Activated T-helper 1 cell treated with Interleukin-2 at 50 U/mL for 16 hours (primary cell): ENCODE measurements at places on chromosomes 2 and 18.

GRCh38 chr18:70216788-70217187 is 11.3 kb upstream of the RTTN start:
- DNase-seq, result no peak

- DNase-seq, result no peak
These were observed 375.8 kb downstream of the GALNT13 start for GRCh38 chr2:154247503-154247902.

- DNase-seq, result no peak
These were observed 15.2 kb downstream of the GALNT3 start for GRCh38 chr2:165778653-165779451.

GRCh38 chr2:144567745-144568144 is 47.8 kb upstream of the ZEB2 start:
- no peak for DNase-seq

DNA sequence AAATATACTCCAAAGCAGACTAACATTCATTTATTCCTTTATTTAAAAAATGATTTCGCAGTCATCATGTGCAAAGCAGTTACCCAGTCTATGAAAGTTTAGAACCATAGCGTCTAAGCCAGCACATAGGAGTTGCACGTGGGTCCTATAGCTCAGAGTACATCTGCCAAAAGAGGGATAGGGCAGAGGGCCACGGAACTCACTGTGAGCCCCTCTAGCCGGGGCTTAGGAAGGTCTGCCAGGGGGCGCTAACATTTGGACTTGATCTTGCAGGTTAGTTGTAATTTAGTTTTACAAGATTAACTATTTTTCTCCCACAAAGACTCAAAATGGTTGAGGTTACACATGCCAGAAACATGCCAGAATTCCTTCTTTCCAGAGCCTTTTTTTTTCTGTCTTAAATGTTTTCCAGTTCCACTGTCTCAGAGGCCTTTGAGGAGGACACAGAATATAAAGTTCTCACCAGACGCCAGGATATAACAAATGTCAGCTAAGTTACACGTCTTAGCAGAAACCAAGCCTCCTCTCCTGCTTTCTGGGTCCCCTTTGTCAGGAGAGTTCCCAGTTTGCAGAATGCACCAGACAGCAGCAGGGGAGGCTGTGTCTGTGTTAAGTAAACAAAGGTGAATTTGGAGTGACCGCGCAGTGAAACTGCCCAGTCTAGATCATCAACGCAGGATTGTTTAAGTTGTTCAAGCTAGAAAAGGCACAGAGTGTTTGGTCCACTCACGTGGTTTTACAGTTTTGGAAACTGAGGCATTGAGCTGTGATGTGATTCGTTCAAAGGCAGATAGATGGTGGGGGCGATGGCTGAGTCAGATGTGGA is 292.0 kb downstream of the PRKCE start:
- DNase-seq, result no peak

DNA sequence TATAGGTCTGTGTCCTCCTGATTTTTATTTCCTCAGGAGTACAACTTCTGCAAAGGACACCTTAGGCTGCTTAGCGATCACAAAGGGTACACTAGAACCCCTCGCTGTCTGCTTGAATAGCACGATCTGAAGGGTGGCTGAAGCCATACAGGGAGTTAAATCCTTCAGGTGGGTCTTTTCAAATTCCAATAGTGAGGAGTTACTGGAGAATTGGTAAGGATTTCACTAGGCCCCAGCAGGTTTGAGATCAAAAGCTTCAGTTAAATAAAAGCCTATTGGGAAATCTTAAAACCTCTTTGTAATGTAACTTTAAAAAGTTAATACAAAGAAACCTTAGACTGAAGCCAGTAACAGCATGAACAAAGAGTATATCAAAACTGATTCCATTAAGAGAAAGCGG is 613.1 kb downstream of the ZEB2 start:
- DNase-seq, result no peak

DNA sequence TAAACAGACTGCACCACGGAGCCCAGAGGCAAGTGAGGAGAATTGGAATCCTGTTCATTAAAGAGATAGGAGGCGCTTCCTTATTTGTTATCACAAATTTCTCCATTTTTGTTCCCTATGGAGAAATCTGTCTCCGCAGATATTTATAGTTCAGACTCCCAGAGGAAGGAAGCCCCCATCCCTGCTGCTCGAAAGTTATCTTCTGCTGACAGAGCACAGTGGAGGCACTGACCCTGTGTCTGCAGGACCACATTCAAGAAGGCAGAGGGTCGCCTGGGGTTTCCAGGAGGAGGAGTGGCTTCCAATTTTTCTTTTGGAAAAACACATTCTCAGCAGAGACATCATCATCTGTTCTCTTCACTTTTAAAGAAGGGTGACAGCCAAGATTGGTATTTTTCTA is 73.0 kb upstream of the GPR45 start:
- no peak for DNase-seq

DNA sequence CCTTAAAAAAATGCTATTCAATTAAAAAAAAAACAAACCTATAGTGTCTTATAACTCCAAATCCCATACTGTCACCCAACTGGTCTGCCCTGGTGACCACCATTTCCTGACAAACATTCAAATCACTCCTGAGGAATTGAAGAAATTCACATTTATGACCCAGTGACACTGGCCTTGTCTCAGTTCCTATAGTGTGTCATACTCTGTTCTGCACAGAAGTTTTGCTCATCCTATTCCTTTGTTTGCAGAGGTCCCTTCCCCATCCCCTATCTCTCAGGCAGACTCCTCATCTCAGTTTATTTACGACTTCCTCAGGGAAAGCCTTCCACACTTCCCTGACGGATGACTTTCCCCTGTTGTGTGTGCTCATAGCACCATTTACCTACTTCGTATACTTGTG is 14.7 kb downstream of the ZC3H6 start:
- no peak for DNase-seq

DNA sequence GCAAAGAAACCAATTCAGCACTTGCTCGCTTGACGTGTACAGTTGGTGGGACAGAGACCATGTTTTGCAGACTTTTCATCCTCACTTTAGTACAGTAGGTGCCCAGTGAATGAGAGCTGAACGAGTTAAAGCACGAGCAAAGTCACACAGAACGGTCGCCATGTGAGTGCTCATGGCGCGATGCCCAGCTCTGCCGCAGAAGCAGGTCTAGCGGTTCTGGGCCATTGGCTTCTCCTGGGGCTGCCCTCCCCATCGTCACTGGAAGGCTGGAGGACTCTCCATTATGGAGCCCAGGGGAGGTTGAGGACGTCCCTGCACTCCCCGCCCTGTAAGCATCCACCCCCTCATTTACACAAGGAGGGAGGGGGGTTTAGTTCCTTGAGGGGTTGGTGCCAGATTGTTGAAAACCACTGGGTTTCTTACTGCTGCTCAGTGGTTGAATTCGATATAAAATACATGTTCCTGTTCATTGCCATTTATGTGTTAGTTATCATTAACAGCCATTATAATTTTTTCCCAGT is 24.9 kb downstream of the PTGR3 start:
- DNase-seq, result no peak

DNA sequence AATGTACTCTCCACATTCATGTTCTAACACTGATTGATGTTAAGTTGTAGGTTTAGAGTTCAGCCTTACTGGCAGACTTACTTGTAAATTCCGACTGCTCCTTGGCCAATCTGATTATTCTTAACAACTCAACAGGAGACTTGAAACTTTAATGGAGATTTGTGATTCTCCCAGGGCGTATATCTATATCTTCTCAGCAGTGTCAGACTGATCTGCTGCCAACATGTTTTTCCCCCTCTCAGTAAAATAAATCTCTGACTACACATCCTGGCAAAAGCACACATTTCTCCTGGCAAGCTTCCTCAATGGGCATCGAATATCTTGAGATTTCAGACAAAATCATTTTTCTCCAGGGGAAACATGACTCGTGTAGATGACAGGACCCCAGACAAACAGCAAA is 1041.2 kb downstream of the DPP10 start:
- DNase-seq, result no peak

DNA sequence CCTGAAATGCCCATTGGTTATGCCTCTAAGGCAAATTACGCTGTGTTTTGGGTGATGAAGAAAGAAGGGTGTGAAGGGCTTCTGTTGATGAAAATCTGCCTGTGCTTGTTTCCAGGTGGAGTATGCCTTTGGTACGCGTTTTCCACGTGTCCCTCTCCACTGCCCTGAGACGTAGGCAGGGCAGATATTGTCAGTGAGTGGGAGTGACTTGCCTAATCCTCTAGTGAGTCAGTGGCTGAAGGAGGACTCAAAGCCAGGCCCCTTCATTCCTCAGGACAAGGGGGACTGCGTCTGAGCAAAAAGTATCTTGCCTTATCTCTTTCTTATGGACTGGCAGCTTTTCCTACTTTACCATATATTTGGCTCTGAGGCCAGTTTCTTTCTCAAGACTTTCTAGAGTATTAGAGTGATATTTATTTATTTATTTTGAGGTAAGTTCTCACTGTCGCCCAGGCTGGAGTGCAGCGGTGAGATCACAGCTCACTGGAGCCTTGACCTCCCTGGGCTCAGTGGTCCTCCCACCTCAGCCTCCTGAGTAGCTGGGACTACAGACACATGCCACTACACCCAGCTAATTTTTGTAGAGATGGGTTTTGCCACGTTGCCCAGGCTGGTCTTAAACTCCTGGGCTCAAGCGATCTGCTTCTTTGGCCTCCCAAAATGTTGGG is 10.2 kb downstream of the RALB start:
- DNase-seq, result no peak

DNA sequence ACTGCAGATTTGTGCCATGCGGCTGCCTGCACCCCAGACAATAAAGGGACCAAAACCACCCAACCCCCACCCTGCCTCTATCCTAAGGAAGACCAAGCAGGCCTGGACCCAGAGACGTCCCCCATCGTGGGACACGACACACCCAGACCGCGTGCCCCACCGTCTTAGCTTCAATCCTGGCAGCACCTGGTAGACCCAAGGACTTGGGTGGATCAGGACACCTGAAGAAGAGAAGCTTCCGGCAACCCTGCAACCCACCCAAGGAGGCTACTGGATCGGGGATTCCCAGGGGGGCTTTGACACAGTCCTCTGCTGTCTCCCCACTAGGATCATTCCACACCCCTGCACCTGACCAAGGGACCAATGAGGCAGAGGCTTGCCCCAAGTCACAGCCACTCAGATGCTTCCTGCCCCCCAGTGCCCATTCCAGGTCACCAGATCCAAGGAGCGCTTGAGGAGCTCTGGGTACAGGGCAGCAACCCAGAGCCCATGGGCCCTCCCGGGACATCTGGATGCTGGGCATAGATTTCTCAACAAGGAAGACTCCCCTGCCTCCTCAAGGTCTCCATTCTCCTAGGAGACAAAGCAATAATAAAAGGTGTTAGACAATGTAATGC is 3.6 kb downstream of the ALPI start:
- no peak for DNase-seq

GRCh38 chr18:25175558-25176517 is 176.1 kb downstream of the ZNF521 start:
- no peak for DNase-seq

DNA sequence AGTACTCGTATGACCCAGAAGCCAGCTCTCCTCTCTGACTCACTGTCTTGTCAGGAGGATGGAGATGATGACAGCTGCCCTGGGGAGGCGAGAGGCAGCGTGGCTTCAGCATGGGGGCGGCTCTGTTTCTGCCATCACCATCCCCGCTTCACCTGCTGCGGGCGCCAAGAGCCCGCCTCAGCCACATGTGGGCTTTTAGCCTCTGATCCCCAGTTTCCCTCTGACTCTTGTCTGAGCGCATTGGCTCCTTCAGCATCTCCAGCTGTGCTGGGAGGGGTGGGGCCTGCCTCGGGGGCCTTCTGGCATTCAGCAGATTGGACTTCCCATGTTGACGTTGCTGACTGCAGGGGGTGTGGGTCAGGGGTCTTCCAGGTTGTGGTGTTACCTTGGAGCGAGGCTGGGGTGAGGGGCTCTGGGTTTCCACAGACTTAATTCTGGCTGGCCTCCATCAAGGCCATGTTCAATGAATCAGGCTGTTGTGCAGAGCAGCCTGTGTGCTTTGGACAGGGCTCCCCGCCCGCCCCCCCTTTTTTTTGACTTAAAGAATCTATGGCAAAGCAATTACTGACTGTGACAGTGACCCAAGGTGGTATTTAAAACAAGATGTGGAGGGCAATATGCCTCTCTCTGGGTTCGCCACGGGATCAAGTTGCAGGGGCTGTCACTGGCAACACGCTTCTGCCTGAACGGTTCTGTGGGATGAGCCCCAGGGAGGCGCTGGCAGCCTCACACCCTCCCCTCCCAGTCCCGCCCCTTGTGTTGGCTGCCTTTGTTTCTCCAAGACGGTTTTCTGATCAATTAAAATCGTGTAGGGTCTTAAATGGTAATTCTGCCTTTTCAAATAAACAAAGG is 228.3 kb downstream of the LDLRAD4 start:
- DNase-seq, result no peak

GRCh38 chr18:13028869-13029268 is 37.7 kb downstream of the CEP192 start:
- DNase-seq, result no peak

- DNase-seq, result no peak
These were observed 23.4 kb upstream of the C1D start for GRCh38 chr2:68086166-68086565.
